GM10248 (cell line): ENCODE measurements at places on chromosomes 13 and 19.

DNA sequence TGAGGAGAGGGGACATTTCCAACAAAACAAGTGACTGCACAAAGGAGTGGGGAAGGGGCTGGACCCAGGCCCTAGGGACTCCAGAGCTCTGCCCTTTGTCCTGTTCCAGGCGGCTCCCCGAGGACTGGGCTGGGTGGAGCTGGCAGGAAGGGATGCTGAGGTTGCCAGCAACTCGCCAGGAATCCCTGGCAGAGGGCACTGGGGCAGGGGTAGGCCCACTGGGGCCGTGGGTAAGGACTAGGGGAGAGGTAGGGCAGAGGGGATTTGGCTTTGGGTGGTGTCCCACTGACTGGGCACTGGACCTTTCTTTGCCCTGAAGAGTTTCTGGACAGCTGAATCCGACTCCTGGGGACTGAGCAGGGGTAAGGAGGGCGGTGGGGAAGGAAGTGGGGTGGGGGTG, 7.9 kb downstream of the LIPE start:
- DNase-seq: peak; percentile 15

DNA sequence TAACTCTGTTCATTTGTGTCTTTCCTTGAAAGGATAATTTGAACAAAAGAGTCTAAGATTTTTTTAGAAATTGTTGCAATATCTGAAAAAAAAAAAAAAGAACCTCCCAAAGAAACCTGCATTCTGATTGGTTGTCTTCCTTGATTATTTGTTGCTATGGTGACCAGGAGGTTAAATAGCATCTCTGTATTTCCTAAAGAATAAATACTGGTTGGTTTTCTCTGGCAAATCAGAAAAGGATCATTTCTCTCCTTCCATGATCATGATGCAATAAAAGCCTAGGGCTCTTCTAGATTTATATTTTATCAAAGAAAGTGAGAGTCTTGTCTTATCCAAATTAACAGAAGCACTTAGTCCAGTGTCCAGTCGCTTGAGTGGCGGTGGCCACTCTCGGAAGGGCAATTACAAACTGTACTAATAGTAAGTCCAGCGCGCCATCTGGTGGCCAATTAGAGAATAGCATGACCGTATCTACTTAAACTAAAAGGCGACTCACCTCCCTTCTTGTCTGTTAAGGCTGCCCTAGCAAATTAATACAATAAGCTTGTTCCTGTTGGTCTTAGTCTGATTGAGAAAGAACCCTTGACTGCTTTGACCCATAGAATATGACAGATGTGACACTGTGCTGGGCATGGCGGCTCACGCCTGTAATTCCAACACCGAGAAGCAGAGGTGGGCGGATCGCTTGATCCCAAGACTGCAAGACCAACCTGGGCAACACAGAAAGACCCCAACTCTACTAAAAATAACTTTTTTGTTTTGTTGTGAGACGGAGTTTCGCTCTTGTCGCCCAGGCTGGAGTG, 47.0 kb upstream of the PNMA8B start:
- peak; percentile 76 for DNase-seq

- peak; percentile 7 for DNase-seq
These were observed 161.5 kb downstream of the MZT1 start for GRCh38 chr13:72565893-72566292.

DNA sequence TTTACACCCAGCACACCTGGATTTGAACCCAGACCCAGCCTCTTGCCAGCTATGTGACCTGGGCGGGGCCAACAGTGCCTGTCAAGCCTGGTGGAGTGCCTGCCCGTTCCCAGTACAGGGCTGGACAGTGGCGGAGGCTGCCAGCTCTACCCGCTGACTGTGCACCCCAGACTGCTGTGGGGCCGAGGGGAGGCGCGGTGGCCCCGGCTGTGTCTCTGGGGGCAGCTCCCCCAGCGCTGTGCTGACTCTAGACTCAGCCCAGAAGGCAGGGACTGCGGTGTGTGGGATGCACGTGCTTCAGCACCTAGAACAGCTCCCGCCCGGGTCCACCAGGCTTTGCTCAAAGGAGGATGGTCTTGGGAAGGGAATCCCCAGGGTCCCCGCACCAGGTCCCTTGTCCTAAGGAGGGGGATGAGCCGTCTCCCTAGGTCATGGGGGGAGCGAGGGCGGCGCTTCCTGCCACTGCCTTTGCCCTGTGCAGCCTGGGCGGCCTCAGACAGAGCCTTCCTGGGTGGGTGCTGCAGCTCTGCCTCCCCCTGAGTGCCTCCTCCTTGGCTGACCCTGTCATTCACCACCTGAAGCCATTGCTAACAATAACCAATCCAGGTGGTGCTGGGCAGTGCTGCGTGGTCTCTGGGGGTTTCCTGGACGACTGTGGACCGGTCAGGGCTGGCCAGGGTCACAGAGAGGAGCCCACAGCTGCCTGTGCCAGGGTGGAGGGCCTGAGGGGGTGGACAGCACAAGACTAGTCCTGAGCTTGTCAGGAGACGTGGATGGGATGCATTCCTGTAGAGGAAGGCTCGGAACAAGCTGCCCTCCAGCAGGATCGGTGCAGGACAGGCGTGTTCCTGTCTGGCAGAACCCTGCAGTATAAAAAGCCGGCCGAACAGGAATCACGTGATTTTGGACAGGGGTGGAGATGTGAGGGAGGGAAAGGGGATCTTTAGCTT, 18.6 kb downstream of the TMEM255B start:
- DNase-seq: no peak

DNA sequence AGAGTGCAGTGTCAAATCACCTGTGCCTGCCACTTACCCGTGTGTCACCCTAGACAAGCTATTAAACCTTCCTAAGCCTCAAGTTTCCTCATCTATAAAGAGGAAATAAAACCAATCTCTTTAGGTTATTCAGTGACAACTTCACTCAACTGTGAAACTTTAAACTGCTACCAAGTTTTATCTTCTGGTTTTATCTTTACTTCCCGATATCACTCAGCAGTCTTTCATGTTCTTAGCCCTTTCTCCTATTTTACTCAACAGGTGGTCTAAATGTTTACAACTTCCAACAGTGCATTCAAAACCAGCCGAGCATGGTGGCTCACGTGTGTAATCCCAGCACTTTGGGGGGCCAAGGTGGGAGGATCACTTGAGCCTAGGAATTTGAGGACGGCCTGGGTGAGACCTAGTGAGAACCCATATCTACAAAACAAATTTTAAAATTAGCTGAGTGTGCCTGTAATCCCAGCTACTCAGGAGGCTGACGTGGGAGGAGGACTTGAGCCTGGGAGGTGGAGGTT, 59.6 kb downstream of the GPALPP1 start:
- peak; percentile 41 for DNase-seq

DNA sequence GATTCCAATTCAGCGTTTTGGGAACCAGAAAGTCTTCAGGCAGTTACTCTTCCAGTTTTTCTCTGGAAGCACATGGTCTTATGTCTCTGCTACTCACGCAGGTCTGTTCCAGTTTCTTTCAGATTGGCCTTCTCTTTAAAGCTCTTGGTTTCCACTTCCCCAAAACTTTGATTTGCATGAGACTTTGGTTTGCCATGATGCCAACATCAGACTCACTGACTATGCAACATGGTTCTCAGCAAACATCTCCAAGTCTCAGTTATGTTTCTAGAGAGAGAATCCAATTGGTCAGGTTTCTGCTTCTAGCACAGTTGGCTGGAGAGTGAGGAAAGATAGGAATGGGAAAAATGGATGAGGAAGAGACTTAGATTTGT, 3.1 kb downstream of the AKAP11 start:
- peak; percentile 39 for DNase-seq

GRCh38 chr19:17418710-17419109, 1.1 kb upstream of the MVB12A start:
- no peak for DNase-seq

DNA sequence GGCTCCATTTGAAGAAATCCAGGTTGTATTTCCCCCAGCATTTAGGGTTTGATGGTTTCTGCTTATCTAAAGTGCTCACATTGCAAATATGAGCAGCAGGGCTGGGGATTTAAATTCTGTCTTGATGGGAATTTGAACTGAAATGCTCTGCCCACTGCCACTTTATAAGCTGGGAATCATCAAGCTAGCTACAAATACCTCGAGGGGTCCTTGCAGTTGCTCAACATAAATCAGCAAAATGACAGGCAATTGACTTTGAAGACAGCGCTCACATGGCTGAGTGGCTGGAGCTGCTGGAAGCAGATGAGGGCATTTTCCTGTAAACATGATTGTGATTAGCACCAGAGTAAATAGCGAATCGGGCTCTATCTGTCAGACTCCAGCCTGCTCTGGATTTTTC, 39.4 kb upstream of the MEDAG start:
- no peak for DNase-seq

DNA sequence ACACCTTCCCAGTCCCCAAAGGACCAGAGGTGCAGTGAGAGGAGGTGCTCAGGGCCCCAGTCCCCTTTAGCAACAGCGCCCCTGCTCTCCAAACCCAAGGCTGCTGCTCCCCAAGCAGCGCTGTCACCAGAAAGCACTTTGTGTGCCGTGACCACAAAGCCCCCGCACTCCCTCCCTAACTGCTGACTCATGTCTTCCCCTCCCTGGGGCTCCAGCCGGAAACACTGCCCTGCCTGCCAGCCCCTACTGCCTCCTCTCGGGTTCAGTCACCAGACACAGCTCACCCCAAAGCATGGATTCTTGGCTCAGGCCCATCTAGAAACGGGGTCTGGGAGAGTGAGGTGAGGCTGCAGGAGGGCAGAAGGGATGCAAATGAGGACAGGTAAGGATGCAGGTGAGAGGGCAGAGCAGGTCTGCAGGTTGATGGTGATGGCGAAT, 4.9 kb upstream of the TNFSF14 start:
- peak; percentile 85 for DNase-seq
